Kasumi-1 (cell line): ENCODE measurements at places on chromosomes 1 and 21.

- DNase-seq = no peak
Observed at GRCh38 chr1:22721122-22721873, 10.7 kb downstream of the EPHB2 start.

DNA sequence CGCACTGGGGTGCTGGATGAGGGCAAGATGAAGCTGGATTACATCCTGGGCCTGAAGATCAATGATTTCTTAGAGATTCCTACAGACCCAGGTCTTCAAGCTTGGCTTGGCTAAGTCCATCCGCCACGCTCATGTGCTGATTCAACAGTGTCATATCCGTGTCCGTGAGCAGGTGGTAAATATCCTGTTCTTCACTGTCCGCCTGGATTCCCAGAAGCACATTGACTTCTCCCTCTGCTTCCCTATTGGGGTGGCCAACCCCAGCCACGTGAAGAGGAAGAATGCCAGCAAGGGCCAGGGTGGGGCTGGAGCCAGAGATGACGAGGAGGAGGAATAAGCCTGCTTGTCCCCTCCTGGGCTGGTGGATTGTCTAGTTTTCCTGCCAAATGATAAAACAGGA lies 2.2 kb upstream of the CBR3 start:
- no peak for DNase-seq

- DNase-seq = peak; percentile 13
Observed at GRCh38 chr1:207205614-207206061, 101.6 kb downstream of the C4BPA start.

DNA sequence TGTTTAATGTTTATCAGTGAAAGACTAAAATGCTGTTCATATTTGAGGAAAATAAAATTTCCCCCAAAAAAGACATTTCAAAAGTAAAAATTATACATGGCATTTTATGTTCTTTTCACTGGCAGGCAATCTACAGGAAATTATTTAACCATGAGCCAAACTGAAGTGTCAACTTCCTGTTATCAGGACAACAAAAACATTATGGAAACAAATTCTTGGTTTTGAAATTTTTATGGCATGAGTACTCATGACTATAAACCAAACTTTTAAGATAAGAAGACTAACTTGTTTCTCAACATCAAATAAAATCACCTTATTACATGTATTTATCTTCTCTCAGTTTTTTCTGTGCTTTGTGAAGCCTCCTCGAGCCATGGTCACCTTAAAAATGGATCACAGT lies 698.6 kb downstream of the LTN1 start:
- no peak for DNase-seq

- peak; percentile 35 for DNase-seq
Observed at GRCh38 chr1:118563981-118564951, 379.2 kb upstream of the SPAG17 start.

DNA sequence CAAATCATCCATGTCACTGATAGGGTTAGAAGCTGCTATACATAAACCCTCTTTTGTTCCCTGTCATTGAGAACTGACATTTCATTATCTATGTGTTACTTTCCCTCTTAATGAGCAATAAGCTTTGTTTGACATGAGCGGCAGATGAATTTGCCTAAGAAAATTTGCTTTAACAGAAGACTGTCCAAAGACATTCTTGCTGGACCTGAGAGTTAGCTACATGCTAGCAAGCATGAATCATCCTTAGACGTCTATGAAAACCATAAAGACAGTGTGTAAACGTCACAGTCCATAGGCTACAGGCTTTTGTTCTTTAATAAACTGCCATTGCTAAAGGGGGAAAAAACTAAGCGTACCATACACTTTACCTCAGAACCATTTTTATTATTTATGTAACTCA lies 73.1 kb downstream of the TNFSF4 start:
- DNase-seq = no peak

DNA sequence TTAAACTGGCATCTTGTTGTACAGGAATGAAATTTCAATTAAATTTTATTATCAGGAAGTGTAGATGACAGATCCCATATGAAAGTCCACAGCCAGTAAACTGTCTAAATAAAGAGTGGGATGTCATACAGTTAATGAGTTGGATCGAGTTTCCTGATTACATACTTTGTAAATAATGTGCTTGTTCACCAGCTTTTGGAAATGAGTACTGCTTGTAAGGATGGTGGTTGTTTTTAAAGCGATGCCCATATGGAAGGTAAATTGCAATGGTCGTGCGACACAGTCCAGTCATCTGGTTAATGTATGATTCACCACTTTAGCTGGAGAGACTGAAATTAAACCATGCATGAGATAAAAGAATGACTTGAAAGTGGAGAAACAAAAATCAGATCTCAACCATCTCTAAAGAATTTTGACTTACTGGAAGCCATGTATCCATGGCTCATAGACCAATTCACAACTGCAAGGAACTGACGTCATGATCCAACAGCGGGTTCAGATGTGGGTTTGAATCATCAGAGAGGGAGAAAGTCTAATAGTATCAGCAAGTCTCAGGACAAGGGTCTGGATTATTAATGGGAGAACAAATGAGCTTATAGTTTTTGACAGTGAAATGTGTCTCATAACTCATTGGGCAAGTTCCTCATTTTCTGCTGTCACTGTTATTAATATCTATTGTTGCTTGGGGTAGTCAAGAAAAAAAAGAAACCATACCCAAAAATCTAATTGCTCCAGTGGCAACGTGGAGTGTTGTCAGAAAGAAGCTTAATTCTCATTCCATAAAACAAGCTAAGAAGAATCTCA lies 49.0 kb downstream of the MAP10 start:
- peak; percentile 28 for DNase-seq

DNA sequence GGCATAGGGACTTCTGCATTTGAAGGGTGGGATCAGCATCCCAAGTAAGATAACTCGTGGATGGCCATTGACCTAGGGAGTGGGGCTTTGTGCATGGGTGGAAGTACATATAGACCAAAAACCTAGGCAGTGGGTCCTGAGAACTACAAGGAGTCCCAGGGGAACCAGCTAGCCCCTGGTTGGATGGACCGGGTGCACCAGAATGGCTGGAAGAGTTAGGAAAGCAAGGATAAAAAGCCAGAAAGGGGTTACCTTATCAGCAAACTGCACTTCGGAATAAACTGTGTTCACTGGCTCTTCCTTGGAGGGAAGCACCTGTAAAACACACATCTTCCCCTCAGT lies 26.6 kb upstream of the SLAMF6 start:
- DNase-seq = no peak

DNA sequence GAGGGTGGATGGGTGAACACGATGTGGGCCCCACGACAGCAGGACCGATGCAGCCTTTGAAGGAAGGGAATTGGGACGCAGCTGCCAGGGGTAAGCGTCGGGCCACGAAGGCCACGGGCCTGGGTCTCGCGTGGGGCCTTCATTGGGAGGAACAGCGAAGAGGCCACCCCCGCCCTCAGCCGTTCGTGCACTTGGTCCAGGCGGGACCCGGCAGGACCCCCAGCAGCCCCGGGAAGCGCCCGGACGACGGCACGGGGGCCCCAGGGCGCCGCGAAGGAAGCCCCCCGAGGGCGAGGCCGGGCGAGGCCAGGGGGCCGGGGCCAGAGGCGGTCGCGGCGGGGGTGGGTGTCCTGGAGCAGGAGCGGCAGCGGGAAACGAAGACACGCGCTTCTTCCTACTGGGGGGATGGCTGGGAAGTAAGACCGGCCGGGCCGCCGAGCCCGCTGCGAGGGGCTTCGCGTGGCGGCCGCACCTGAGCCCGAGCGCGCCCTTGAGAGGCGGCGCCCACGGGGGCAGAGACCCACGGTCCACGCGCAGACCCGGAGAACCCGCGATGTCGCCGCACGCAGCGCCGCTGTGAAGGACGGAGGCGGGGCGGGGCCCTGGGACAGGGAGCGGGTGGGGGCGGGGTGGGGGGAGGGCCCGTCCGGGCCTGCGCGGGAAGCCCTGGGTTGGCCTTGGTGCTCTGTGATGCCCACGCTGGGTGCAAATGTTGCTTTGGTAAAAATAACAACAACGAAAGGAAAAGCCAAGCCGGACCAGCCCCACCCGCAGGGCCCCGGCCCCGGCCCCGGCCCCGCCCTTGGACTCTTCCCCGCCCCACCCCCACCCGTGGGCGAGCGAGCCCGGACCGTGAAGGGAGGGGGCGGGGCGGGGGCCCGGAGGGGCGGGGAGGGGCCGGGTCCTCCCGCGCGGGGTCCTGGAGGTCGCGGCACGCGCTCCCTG lies 56.0 kb upstream of the ADARB1 start:
- no peak for DNase-seq

- DNase-seq = no peak
Observed at GRCh38 chr1:196980859-196981258, 3.5 kb downstream of the CFHR5 start.

DNA sequence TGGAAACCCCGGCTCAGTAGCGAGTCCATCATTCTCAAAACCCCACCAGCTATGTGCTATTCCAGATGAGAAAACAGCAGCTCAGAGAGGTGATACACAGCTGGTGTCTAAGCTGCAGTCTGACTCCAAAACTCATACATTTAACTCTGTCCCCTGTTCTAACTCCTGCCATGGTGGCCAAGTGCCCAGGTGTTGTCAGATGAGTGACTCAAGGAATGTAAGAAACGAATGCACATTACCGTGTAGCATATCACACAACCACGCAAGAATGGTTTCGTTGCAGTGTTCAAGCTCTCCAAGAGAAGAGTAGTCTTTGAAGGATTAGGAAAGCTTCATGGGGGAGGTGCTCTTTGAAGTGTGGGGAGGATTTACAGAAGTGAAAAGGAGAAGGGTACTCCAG lies 4.7 kb upstream of the XKR8 start:
- no peak for DNase-seq

GRCh38 chr21:42153046-42153686 lies 65.8 kb upstream of the ABCG1 start:
- DNase-seq = no peak

GRCh38 chr1:229907884-229908638 lies 159.0 kb upstream of the GALNT2 start:
- DNase-seq = no peak

- no peak for DNase-seq
Observed at GRCh38 chr1:232184561-232185530, 445.1 kb downstream of the SIPA1L2 start.

- DNase-seq = no peak
Observed at GRCh38 chr1:181926697-181927096, 134.8 kb downstream of the ZNF648 start.

DNA sequence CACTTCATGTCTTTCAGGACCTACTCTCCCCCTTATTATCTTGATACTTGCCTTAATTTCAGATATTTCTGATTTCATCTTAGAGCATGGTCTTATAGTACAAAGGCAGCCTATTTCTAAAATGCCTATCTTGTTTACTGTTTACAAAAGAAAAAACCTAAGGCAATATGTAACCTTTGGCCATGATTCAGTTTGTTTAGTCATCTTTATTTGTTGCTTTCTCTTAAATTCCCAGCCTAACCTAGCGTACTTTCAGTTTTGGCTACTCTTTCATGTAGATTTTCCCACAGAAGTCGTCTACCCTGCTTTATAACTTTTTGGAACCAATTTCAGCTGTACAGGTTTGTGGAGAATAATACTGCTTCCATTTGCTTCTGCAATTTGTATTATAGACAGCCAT lies 81.8 kb downstream of the KIF1B start:
- no peak for DNase-seq

DNA sequence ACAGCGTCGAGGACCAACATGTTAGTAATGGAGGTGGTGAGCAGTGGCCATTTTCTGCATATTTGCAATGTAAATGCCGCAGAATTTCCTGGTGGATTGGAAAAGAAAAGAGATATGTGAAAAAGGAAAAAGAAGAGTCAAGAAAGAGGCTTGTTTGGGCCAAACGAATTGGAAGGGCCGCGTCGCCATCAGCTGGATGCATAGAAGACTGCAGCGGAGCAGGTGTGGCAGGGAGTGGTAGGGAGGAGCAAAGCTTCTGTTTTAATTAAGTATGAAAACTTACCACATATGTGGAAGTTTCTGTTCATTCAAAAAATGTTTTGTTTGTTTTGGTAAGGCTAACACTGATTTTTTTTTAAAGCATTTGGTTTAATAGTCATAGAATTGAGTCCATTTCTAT lies 690.7 kb downstream of the NCAM2 start:
- peak; percentile 38 for DNase-seq

DNA sequence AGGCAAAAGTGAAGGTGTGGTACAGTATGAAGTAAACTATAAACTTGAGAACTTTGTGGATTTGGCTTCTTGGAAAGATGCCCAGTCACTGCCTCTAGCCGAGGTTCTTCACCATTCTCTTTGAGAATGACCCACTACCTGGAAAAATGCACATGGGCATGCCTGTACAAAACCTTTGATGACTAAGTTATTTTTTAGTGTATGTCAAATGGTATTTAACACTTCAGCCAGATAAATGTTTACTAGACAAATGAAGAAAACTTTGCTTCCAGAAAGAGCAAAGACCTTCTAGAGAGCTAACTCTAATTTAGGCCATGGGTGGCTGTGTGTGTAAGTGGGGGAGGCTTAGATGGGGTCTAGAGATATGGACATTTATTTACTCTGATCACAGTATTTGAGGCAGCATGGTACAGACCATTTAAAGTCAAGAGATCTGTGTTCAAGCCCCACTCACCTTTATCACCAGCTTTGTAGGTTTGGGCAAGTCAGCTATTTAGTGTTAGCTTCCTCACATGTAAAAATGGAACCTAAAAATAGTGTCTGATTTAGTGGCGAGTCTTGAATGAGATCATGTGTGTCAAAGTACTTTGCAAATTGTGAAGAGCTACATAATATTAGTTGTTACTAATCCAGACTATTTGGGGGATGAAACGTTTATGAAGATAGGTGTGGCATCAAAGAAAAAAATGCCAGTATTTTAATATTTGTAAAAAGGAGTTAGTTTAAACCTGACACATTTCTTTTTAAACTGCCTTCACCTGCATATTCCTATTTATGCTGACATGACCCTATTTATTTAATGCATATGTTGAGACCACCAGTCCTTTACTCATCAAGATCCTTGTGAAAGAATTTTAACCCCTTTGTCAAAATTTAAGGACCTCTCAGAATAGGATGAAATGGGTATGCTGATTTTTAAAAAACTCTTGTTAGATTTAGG lies 20.2 kb downstream of the NFYC start:
- DNase-seq = no peak
